ENCODE measurements at places on chromosomes 13 and 19.
A peak's percentile ranks its signal among the peaks of the same experiment; 100 is the strongest.

DNA sequence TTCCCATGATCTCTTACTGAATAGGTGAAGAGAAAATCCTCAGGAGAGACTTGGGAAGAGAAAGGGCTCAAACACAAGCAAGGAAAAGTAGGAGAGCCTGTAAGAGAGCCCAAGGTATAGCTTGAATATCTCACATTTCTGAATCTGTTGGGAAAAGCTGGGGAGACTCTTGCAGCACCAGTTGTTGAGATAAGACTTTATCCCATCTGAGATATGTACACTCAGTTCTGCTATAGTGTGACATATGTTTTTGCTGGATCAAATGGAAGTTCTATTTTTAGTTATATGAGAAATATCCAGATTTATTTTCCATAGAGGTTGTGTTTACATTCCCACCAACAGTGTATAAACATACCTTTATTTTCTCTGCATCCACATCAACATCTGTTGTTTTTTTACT is 246.1 kb downstream of the NDFIP2 start:
- DNase-seq = no peak

DNA sequence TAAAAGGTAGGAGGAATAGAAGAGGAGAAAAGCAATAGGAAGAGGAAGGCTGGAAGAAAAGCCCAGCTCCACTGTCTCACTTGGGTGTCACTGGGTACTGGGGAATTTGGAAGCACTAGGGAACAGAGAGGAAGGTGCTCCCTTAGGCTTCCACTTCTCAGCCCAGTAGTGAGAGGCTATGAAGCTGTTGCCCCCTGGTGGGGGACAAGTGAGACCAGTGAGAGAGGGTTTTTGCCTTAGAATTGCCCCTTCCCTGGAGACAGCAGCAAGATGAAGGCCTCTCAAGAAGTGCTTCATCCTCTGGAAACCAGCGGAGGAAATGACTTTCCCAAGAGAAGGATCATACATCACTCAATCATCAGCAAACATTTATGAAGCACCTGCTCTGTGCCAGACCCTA is 4.7 kb upstream of the ZNF606 start:
- no peak for DNase-seq

- DNase-seq = peak; percentile 61
These were observed 166.9 kb downstream of the DCLK1 start for GRCh38 chr13:35964011-35964862.

- peak; percentile 8 for DNase-seq
These were observed 1308.4 kb downstream of the SLITRK5 start for GRCh38 chr13:88979465-88980175.

Data from kidney (tissue), 22 donors.